Tibial artery (tissue), 4 donors: ENCODE measurements at places on chromosomes 7 and 10.
A peak's percentile ranks its signal among the peaks of the same experiment; 100 is the strongest.

- DNase-seq: no peak
These were observed 8.3 kb upstream of the ANKRD1 start for GRCh38 chr10:90929179-90929578.

- DNase-seq: no peak
These were observed 57.6 kb downstream of the USP6NL start for GRCh38 chr10:11553773-11554381.

DNA sequence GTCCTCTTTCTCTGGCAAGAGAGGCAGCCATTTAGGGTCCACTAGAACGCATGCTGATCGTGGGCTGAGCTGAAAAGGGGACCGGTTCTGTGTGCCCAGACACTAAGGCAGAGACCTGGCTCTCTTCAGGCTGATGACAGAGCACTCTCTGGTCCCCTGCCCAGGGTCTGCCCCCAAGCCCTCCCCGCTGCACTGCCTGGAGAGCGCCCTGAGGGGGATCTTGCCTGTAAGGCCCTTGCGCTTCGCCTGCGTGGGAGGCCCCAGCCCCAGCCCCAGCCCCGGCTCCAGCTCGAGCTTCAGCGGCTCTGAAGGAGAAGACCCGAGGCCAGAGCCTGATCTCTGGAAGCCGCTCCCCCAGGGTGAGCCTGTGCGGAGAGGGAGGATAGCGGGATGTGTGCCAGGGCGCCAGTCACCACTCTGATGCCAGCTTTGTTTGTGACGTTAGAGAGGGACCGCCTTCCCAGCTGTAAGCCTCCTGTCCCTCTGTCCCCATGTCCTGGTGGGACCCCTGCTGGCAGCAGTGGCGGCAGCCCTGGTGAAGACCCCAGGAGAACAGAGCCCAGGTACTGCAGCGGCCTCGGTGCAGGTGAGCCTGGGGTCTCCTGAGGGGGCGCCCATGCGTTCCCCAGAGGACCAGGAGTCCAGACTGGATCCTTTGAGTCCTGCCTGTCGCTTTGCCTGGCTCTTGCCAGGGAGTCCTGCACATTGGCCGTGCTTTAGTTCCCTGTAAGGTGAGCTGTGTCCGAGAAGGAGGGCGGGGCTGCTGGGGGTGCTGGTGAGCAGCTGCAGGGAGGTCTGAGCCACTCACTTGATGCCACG is 43.2 kb downstream of the ZNF467 start:
- DNase-seq: peak; percentile 62

GRCh38 chr10:100046021-100046486 is 35.6 kb downstream of the CPN1 start:
- DNase-seq: peak; percentile 87

DNA sequence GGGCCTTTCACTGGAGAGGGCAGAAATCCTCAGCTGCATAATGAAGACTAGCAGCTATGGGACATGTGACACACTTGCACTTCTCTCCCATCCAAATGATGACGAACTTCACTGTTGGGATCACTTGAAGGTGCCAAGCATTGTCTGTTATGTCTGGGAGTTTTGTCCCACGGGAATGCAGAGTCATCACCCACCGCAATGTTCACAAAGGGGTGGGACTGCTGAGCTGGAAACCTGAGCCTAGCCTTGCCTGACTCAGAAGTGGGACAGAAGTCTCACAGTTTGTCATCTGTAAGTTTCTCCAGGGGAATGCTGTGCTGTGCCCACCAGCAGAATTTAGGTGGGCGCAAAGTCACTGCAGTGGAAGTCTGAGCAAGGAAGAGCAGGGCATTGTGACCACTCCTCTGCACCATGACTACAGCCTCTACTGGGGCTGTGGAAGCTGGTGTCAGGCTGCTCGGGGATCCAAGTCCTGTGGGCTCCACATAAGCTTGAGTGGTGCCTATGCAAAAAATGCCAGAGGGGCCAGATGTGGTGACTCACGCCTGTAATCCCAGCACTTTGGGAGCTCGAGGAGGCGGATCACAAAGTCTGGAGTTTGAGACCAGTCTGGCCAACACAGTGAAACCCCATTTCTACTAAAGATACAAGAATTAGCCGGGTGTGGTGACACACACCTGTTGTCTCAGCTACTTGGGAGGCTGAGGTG is 472.0 kb upstream of the CNTNAP2 start:
- no peak for DNase-seq

- no peak for DNase-seq
These were observed 242.6 kb upstream of the FZD8 start for GRCh38 chr10:35884657-35885071.

GRCh38 chr10:4354382-4354812 is 471.6 kb upstream of the AKR1E2 start:
- no peak for DNase-seq

- no peak for DNase-seq
These were observed 70.5 kb upstream of the GPR26 start for GRCh38 chr10:123595661-123596060.

DNA sequence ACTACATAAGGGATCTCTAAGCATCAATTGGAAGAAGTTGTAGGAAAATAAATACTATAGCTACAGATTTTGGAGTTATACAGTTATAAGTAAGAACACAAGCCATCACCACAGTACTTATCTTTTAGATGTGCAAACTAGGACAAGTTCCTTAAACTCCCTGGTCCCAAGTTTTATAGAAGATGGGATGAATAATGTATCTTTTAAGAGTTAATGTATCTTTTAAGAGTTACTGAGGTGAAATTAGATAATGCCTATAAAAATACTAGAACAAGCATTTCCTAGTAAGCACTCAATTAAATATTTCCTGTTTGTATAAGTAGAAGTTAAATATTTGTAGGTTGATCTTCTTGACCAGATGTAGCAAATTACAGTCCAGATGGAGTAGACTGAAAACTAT is 56.8 kb downstream of the SEMA3A start:
- DNase-seq: no peak

DNA sequence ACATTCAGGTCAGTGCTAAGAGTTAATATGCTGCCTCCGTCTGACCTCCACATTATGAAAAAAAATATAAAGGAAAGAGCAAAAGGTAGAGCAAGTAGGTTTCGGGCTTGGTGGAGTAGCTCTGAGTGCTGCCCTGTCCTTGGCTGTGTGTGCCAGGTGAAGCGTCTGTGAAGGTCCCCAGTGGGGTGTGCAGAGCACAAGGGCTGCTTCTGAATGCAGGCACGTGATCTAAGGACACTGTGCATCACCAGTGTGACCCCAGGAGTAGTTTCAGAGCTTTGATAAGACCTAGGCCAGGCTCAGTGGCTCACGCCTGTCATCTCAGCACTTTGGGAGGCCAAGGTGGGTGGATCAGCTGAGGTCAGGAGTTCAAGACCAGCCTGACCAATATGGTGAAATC is 36.0 kb downstream of the KLF6 start:
- DNase-seq: no peak

DNA sequence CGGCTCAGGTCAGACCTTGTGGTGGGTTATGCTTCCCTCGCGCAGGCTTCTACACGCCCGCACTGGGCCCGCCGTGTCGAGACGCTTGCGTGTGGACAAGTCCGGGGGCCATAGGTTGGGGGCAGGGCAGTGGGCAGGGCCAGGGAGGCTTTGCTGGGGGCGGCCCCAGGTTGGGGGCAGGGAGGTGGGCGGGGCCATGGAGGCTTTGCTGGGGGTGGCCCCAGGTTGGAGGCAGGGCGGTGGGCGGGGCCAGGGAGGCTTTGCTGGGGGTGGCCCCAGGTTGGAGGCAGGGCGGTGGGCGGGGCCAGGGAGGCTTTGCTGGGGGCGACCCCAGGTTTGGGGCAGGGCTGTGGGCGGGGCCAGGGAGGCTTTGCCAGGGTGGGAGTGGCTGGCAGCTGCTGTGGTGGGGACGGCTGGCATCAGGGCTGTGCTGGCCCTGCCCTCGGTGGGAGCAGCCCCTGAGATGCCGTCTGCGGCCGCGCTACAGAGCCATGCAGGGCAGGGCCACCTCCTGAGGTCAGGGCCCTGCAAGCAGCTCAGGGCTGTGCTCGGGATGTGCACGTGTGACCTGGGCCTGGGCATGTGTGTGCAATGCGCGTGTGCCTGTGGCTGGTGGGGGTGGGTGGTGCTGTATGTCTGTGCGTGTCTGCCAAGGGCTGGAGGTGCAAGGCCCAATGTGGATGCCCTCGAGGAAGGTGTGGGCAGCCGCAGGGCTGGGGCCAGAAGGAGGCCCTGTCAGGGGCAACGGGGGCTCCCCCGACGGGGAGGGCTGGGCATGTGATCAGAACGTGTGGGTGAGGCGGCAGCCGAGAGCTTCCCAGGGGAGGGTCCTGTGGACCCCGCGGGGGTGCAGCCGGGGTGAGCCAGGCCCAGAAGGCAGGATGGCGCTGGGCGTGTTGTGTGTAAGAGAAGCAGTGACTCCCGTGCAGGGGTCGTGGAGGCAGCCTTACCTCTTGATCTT is 72.5 kb upstream of the NKX6-2 start:
- DNase-seq: peak; percentile 16

GRCh38 chr7:36051501-36051900 is 101.6 kb upstream of the EEPD1 start:
- no peak for DNase-seq

DNA sequence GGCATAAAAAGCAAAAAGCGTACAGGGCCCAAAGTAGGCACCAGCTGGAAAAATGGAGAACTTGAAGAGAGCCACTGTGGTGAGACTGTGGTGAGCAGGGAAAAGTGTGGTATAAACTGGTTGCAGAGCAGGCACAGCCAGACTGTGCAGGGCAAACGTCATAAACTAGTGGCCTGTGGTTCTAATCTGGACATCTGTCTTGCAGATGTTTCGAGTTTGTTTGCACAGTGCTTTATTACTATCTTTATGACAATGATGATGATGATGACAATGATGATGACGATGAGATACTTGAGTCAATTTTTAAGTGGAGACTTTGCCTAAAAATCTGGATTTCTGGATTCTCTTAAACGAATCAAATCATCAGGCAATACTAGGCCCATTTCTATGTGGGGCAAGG is 45.7 kb downstream of the SEMA3C start:
- DNase-seq: no peak

DNA sequence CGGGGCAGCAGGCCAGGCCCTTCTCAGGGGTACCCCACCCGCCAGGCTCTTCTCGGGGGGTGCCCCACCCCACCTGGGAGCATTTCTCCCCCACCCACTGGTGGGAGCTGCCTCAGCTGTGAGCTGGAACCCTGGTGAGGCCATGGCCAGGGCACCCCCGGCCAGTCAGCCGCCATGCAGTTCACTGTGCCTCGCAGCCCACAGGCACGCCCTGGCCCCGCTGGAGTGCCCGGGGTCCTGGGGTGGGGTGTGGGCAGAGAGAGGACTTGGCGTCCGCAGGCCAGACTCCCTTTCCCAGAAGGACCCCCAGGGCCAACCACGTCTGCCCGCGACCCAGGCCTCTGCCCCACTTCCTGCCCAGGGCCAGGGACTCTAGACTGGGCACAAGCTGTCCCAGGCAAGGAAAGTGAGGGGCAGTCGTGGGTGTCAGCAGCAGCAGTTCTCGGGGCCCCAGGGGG is 13.1 kb downstream of the DPYSL4 start:
- no peak for DNase-seq

DNA sequence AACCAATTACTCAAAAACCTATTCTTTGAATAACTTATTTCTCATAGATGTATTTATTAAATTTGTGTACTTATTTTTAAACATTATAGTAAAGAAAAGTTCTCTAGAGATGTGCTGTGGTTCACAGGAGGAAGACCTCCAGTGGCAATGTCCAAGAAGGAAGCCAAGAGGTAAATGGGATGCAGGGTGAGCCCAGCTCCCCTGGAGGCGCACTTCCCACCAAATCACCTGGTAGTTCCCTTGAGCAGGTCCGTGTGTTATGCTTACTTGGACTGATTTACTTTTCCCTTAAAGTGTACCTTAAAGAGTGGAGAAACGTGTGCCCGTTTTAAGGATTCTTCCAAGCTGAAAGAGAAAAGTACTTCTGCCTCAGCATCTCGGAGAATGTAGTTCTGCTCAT is 55.3 kb downstream of the PAXIP1 start:
- no peak for DNase-seq
